COR-L47 (cell line): ENCODE measurements at places on chromosomes 1 and 21.

GRCh38 chr1:54664364-54664763 is 22.8 kb downstream of the MROH7 start:
- no peak for DNase-seq

GRCh38 chr1:219965285-219966070 is 37.1 kb upstream of the SLC30A10 start:
- DNase-seq, result no peak

GRCh38 chr1:53982034-53982762 is 35.8 kb downstream of the LDLRAD1 start:
- peak; percentile 28 for DNase-seq

- no peak for DNase-seq
Observed at GRCh38 chr1:106952776-106953175, 103.7 kb upstream of the PRMT6 start.

DNA sequence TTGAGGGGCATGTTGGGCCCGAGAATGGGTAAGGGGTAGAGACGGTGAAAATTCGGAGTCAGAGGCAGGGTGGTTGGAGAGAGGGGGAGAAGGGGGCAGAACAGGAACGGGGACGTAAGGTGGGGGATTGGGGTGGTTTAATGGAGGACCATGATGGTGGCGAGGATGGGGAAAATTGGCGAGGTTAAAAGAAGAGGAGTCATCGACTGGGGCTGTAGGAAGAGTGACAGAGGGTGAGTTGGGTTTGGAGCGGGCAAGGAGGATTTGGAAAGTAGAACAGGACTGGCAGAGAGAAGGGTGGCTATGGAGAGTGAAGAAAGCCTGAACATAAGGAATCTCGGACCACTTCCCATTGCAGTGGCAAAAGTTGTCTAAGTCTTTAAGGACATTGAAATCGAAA is 10.8 kb upstream of the ZBTB48 start:
- no peak for DNase-seq

- no peak for DNase-seq
Observed at GRCh38 chr1:167541610-167542009, 12.0 kb downstream of the CREG1 start.

- DNase-seq, result no peak
Observed at GRCh38 chr1:43061757-43062156, 103.1 kb upstream of the SLC2A1 start.

GRCh38 chr1:31051611-31052010 is 13.9 kb downstream of the PUM1 start:
- no peak for DNase-seq

- DNase-seq, result no peak
Observed at GRCh38 chr1:70427976-70428375, 16.9 kb downstream of the CTH start.

DNA sequence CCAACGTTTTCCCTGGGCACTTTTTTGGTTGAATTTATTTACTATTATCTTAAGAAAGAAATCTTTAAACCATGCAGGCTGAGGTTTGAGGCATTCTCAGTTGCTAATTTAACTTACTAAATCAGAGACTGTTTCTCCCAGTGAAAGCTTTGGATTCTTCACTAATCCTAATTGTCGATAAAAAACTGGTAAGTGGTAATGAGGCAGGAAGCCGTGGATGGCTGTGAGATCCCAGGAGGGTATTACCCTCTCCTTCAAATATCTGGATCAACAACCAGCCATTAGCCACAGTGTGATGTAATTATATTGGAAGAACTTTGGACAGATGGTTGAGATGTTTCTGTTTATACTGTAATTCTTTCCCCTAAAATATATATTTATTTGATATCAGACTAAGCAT is 485.0 kb downstream of the DISC1 start:
- DNase-seq, result no peak

GRCh38 chr1:117398957-117399356 is 31.7 kb downstream of the MAN1A2 start:
- DNase-seq, result no peak

DNA sequence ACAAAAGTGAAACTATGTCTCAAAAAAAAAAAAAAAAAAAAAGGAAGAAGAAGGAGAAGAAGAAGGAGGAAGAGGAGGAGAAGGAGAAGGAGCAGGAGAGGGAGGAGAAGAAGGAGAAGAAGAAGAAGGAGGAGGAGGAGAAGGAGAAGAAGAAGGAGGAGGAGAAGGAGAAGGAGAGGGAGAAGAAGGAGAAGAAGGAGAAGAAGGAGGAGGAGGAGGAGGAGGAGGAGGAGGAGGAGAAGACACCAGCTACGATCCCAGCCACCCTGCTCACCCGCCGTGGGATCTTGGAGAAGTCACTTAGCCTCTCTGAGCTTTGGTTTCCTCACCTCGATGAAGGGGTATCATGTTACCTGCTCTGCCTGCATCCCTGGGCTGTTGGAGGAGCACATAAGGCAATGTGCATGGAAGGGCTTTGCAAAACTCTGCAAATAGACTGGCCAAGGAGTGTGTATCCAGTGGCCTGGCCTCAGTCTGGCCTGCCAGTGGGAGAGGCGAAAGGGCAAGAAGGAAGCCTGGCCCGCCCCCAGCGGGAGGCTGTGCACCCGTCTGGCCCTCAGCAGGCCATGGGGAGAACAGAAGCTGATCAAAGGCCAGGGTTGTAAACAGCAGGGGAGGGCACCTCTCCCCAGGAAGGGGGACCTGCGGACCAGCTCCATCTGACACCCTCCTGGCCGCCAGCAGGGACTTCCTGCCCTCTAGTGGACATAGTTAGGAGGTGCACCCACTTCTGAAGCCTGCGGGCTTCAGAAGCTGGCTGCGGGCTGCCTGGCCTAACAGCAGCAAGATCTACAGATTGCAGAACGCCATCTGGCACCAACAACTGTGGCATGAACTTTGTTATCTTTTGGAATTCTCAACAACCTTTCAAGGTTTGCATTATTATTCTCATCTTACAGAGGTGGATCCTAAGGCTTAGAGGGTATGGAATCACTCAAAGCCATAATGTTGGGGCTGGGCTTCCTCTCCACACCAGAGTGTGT is 19.2 kb upstream of the CDK18 start:
- DNase-seq, result peak; percentile 60

DNA sequence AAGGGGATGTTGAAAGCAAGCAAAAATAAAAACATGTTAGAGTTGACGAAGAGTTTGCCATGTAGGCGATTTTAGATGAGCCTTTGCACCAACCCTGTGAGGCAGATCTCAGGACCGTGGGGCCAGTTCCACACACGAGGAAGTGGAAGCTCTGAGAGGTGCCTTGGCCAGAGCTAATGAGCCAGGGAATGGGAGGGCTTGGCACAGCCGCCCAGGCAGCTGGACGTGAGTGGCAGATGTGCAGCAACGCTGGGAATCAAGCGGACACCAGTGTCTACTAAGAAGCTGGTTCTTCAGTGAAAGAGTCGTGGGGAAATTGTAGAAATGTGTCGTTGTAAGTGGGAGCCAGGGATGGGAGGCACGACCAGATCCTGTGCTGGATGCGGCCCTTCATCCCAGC is 58.9 kb upstream of the COL6A1 start:
- DNase-seq, result no peak

- DNase-seq, result no peak
Observed at GRCh38 chr1:68301471-68302001, 69.2 kb upstream of the WLS start.

DNA sequence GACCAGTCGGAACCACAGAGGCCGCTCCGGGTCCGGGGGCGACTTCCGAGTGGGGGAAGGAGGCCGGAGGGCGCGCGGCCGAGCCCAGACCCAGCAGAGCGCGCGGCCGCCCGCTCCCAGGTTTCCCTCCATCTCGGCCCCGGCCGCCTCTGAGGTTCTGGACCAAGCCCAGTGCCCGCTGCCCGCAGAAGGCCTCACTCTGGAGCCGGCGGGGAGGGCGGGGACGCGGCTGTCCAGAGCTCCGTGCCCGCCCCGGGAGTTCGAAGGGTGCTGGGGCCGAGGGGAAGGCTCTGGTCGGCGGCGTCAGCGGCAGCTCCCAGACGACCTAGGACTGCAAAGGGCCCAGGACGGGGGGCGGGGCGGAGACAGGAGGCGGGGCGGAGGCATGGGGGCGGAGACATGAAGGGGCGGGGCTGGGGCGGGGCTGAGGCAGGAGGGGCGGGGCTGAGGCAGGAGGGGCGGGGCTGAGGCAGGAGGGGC is 48.0 kb upstream of the SLC19A1 start:
- no peak for DNase-seq

GRCh38 chr1:246971090-246971721 is 36.7 kb downstream of the ZNF695 start:
- peak; percentile 50 for DNase-seq

- DNase-seq, result no peak
Observed at GRCh38 chr1:10836726-10837125, 40.3 kb upstream of the CASZ1 start.

- no peak for DNase-seq
Observed at GRCh38 chr1:182332261-182333060, 59.1 kb downstream of the GLUL start.

- no peak for DNase-seq
Observed at GRCh38 chr1:95169548-95169947, 52.4 kb downstream of the TLCD4 start.

DNA sequence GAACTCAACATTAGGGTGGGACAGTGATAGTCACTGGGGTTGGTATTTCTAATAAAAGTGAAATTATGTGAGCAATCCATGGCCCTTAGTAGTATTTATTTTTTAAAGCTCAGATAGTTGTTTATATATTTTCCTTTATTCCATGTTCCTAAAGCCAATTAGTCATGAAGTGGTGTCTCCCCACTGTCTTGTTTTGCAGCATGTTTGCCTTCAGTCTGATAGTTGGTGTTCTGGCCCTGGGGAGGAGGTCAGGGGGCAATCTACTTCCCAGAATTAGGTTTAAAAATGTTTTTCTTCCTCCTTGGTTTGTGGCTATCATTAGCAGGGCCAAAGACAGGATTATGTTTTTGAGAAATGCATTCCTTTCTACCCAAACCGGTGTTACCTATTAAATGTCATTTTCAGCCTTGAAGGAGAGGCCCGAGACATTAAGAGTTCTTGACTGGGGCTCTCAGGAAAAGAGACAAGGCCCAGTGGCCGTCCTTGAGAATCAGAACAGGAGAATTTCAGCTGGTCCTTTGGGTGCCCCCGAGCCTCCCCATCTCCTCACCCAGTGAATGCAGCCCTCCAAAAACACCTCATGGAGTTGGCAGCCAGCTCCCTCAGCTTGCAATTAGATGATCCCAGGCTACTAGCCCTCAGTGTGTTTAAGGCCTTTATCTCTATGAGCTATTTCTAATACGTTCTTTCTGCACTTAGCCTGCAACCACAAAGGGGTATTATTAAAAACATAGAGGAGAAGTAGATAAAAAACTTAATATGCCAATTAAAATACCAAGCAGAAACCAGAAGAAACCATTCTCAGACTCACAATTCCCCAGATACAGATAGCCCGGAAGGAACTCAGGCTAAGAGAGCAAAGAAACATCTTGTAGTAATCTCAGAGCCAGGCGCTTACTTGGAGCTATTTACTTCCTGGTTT is 71.3 kb upstream of the NGF start:
- DNase-seq, result no peak

- DNase-seq, result no peak
Observed at GRCh38 chr1:240188139-240188538, 96.5 kb downstream of the FMN2 start.

- no peak for DNase-seq
Observed at GRCh38 chr21:34022627-34023335, 50.6 kb upstream of the MRPS6 start.

DNA sequence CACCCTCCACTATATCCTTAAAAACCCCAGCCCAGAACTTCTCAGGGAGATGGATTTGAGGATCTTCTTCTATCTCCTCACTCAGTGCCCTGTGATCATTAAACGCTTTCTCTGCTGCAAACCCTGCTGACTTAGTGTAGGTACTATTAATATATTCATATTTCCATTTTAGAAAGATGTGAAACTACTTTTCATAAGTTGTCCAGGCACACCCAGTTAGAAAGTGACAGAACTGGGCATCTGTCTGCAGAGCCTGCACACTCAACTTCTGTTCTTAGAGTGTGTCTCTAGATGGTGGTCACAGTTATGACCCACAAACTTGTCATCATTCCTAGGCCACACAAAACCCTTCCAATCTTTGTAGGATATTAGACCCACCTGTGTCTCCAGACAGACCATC is 55.0 kb downstream of the FCRL5 start:
- DNase-seq, result no peak

GRCh38 chr1:150160964-150161621 is 11.4 kb downstream of the PLEKHO1 start:
- DNase-seq, result no peak

DNA sequence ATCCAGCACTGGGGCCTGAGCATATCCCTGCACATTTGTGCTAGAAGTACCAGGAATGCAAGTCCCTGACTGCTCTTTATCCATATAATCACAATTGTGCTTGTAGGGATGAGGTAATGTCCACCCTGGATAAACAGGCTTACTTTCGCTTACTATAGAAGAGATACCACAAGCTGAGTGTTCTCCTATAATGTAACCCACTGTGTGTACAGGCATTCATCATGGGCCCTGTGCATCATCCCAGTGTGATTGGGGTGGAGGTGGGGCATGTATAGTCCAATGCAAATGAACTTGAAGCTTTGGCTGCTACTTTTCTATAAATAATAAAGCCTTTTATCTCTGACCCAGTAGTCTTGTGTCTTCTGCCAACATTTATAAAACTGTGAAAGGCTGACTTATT is 69.3 kb downstream of the MAN1A2 start:
- no peak for DNase-seq

- DNase-seq, result no peak
Observed at GRCh38 chr1:18739408-18739807, 108.8 kb downstream of the PAX7 start.

DNA sequence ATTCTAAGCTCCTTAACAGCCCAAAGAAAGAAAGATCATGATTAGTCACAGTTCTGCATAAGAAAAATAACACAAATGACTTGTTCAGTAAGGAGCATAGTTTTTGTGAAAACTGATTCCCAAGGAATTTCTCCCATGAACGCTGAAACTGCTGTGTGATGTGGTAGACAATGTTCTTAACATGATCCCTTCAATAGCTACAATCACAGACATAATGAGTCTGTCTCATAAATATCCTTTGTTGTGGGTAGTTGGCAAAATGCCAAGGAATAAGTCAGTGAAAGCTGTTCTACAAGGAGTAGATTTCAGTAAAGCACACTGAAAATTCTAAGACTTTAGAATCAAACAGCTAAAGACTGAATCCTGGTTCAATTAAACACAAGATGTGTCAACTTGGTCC is 404.8 kb downstream of the HLX start:
- DNase-seq, result peak; percentile 85

DNA sequence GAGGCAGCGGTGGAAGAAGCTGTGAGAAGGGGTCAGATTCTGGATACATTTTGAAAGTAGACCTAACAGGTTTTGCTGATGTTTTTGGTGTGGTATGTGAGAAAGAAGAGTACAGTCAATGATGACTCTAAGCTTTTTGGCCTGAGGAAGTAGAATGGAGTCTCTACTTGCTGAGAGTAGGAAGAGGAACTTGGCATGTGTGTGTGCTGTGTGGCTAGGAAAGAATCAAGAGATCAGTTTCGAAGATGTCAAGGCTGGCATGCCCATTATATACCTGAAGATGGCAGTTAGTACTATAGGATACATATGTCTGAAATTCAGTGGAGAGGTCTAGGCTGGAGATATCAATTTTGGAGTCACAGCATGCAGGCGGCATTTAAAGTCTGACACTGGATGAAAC is 64.4 kb downstream of the MAB21L3 start:
- DNase-seq, result no peak
